ENCODE measurements at places on chromosomes 3 and 15.

DNA sequence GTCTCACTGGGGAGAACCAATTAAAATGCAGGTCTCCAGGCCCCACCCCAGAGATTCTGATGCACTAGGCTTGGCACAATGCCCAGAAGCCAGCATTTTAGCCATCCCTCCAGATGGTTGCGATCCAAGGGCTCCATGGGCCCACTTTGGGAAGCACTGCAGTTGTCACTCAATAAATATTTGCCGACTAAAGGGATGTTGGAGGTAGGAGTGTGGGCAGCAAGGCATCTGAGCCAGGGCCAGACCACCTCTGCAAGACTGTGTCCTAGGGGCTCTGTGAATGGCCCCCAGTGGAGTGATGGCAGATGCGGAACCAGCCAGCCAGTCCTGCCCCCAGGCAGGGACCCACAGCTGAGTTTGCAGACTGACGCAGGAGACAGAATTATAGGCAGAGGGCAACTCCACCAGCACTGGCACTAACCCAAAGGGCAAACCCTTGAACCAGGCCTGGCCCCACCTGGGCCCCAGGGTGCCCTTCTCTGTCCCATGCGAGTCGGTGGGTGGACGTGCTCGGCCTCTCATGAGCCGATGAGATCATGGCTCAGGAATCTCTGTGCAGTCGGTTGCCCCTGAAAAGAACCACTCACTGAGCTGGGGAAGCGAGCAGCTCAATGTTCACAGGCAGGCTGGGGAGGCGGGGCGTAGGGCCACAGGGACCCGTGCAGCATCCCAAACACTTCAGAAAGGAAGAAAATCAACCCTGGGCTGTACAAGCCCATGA lies 49.7 kb downstream of the SEMA5B start:
- H3K27ac ChIP-seq, result no peak overlapping the region
- no peak overlapping the region for H3K4me3 ChIP-seq
- no peak for DNase-seq
- no peaks in the 10 kb centered on the region for H3K36me3 ChIP-seq
- H3K27me3 ChIP-seq, result no peaks in the 10 kb centered on the region
- no peaks in the 10 kb centered on the region for H3K4me1 ChIP-seq

- no peaks in the 10 kb centered on the region for H3K27me3 ChIP-seq
- H3K27ac ChIP-seq, result no peak overlapping the region
- no peak for DNase-seq
- no peak overlapping the region for H3K4me3 ChIP-seq
Observed at GRCh38 chr3:126317029-126317996, 39.9 kb downstream of the KLF15 start.

DNA sequence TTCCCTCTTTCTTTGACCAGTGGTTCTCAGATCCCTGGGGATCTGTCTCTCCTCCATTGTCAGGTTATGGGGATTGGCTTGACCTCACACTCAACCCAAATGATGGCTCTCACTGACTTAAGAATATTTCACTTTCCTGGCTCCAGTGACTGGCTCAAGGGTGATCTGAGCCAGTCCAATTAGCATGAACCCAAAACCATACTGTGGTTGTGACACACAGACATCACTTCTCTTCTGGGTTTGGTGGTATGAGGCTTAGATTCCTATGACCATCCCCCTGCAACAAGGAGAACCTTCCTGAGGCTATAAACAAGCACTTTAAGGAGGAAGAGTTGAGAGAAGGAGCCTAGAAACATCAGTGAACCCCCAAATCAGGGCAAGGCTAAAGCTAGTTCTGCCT lies 85.8 kb downstream of the KCNAB1 start:
- no peaks in the 10 kb centered on the region for H3K4me1 ChIP-seq
- H3K36me3 ChIP-seq, result no peaks in the 10 kb centered on the region
- H3K4me3 ChIP-seq, result no peak overlapping the region

GRCh38 chr15:66654361-66654738 lies 47.7 kb upstream of the SMAD6 start:
- peak overlapping the region; percentile 52 for H3K27ac ChIP-seq
- H3K4me3 ChIP-seq, result peak overlapping the region; percentile 64
- DNase-seq, result no peak
- H3K27me3 ChIP-seq, result no peaks in the 10 kb centered on the region
- H3K4me1 ChIP-seq, result no peaks in the 10 kb centered on the region
- H3K36me3 ChIP-seq, result no peaks in the 10 kb centered on the region

GRCh38 chr3:24062916-24063315 lies 117.8 kb downstream of the NR1D2 start:
- no peaks in the 10 kb centered on the region for H3K4me1 ChIP-seq
- H3K4me3 ChIP-seq, result no peak overlapping the region
- H3K27me3 ChIP-seq, result no peaks in the 10 kb centered on the region
- no peak overlapping the region for H3K27ac ChIP-seq
- H3K36me3 ChIP-seq, result no peaks in the 10 kb centered on the region

DNA sequence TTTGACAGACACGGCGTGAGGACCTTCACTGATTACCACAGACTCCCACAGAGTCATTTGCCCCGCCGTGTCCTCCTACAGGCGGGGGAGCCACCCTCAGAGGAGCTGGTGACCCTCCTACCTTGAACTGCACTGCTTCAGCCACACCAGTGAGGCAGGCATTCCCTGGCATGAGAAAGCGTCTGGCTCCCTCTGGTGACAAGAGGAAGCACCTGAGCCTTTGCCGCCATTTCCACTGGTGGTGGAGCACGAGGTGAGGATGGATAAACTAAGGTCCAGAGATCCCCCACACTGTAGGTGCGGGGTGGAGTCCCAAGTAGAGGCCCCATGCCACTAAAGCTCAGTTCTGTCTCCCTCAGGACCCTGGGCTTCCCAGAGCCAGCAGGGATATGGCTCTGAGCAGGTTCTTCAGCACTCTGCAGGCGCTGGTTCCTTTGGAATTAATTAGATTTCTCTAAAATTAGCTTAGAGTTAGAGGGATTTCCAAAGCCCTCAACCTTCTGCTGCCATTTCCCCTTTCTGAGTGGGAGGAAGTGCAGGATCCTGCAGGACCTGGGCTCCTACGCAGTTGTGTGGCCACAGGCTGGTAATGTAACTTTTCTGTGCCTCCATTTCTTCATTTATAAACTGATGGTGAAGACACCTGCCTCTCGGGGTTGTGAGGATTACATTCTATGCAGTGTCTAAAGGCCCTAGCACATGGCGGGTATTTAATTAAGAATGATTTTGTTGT lies 224.0 kb downstream of the SLCO3A1 start:
- H3K4me3 ChIP-seq, result no peak overlapping the region
- DNase-seq, result peak; percentile 70
- H3K36me3 ChIP-seq, result no peaks in the 10 kb centered on the region
- no peaks in the 10 kb centered on the region for H3K27me3 ChIP-seq
- H3K4me1 ChIP-seq, result no peaks in the 10 kb centered on the region

DNA sequence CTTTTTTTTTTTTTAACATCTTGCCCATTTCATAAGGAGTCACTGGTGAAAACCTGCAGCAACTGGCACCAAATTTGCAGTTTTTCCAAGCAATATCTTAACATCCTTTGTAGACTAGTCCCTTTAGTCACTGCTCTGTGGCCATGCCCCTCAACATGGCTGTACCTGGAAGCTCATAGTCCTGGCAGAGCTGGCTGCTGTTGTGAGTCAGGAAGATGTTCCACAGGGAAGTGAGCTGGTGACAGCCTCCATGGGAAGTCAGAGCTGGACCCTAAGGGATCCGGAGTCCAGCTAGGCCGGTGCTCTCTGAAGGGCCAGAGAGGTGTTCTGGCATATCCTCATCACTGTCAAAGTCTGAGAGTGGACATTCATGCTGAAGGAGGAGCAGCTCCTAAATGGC lies 99.3 kb upstream of the ZBED2 start:
- no peak overlapping the region for H3K4me3 ChIP-seq
- no peak for DNase-seq
- no peaks in the 10 kb centered on the region for H3K36me3 ChIP-seq
- no peaks in the 10 kb centered on the region for H3K27me3 ChIP-seq
- H3K27ac ChIP-seq, result no peak overlapping the region

GRCh38 chr15:45168751-45169551 lies 18.8 kb downstream of the SHF start:
- H3K4me1 ChIP-seq, result no peaks in the 10 kb centered on the region
- H3K27me3 ChIP-seq, result no peaks in the 10 kb centered on the region
- H3K36me3 ChIP-seq, result no peaks in the 10 kb centered on the region
- DNase-seq, result no peak

DNA sequence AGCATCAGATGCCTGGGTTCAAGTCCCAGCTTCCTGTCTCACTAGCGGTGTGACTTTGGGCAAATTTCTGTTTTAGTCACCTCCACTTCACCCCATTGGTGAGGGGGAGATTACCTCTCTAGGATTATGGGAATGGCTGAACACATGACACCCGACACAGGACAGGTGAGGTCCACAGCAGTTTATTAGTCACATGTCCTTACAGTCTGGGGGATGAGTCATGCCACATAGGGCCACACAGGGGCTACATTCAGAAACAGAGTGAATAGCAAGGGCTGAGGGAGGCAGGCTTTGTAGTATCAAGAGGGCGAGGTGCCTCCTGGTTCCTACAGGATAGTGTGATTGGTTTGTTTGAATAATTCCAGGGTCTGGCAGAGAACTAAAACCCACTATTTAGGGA lies 15.2 kb upstream of the ITGA11 start:
- no peak overlapping the region for H3K4me3 ChIP-seq
- no peaks in the 10 kb centered on the region for H3K4me1 ChIP-seq
- H3K27me3 ChIP-seq, result peaks cover 5% of the 10 kb centered on the region
- no peak overlapping the region for H3K27ac ChIP-seq
- DNase-seq, result no peak

GRCh38 chr15:98666841-98667240 lies 18.5 kb downstream of the IGF1R start:
- H3K27me3 ChIP-seq, result no peaks in the 10 kb centered on the region
- no peaks in the 10 kb centered on the region for H3K36me3 ChIP-seq
- H3K4me1 ChIP-seq, result peaks cover 27% of the 10 kb centered on the region
- no peak for DNase-seq
- H3K4me3 ChIP-seq, result no peak overlapping the region
- no peak overlapping the region for H3K27ac ChIP-seq

DNA sequence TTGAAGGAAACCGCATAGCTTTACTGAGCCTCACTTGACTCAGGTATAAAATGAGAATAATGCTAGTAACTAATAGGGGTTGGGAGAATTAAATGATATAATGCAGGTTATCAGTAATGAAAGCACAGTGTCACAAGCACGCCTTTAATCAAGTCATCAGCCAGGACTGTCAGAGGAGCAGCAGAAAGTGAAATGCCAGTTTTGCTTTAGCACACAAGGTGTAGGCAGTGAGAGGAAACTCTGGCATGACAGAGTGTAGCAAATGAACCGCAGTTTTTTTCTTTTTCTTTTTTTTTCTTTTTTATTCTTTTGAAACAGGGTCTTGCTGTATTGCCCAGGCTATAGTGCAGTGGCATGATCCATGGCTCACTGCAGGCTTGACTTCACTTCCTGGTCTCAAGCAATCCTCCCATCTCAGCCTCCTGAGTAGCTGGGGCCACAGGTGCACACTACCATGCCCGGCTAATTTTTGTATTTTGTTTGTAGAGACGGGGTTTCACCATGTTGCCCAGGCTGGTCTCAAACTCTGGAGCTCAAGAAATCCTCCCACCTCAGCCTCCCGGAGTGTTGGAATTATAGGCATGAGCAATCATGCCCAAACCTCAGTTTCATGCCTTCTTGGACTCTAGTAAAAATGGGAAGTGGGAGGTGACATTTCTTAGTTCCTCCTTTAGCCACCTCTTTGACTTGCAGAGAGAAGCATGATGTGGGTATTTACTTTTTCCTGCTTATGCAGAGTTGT lies 9.7 kb upstream of the SCAANT1 start:
- H3K27ac ChIP-seq, result no peak overlapping the region
- H3K4me3 ChIP-seq, result no peak overlapping the region
- no peaks in the 10 kb centered on the region for H3K4me1 ChIP-seq

GRCh38 chr3:34727700-34728099 lies 911.6 kb upstream of the ARPP21 start:
- H3K27me3 ChIP-seq, result no peaks in the 10 kb centered on the region
- H3K36me3 ChIP-seq, result no peaks in the 10 kb centered on the region
- no peak for DNase-seq
- no peak overlapping the region for H3K27ac ChIP-seq
- no peak overlapping the region for H3K4me3 ChIP-seq
- no peaks in the 10 kb centered on the region for H3K4me1 ChIP-seq

- no peak overlapping the region for H3K4me3 ChIP-seq
- H3K27ac ChIP-seq, result no peak overlapping the region
- H3K36me3 ChIP-seq, result no peaks in the 10 kb centered on the region
- no peak for DNase-seq
Observed at GRCh38 chr15:61869656-61870055, 190.6 kb downstream of the VPS13C start.

DNA sequence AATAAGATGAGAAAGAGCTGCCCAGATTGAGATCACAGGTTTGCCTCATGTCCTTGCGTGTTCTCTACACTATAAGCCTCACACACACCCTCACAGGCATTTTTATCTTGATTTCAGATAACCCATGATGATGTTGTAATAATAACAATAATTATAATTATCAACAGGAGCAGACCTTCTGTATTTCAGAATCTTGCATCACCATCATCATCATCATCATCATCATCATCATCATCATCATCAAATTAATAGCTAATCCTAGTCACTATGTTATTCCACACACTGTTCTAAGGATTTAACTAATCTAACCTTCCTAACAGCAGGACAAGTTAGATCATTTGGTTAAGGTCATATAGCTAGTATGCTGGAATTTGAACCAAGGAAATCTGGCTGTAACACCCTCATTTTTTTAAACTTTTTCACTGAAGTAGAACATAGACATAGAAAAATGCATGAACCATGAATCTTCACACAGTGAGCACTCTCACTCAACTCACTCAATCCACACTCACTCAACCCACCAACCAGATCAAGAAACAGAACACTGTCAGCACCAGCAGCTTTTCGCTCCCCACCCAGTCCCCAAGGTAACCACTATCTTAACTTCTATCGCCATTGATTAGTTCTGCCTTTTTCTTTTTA lies 1.8 kb upstream of the SH2D7 start:
- H3K36me3 ChIP-seq, result no peaks in the 10 kb centered on the region
- no peak overlapping the region for H3K27ac ChIP-seq
- no peak for DNase-seq
- H3K4me1 ChIP-seq, result no peaks in the 10 kb centered on the region
- H3K27me3 ChIP-seq, result no peaks in the 10 kb centered on the region
- no peak overlapping the region for H3K4me3 ChIP-seq

DNA sequence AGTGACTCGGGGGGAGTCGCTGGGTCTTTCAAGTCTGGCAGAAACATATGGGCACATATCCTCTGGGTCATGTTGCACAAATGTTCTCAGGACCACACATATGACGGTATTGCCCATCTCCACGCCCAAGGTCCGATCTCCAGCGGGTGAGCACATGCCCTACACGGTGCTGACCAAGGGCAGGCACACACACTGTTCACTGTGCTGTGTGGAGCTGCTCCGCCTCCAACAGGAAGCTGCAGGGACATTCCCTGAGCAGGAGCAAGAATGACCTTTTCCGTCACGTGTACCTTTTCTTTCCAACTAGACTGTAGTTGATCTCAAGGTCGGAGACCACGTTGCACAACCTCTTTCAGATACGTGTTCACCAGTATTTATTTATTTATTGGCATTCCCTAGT lies 41.7 kb upstream of the B3GNT5 start:
- H3K36me3 ChIP-seq, result no peaks in the 10 kb centered on the region
- no peaks in the 10 kb centered on the region for H3K4me1 ChIP-seq
- no peak for DNase-seq

All from breast epithelium (tissue), 4 donors.